Heart right ventricle (tissue), 16 donors: ENCODE measurements at places on chromosomes 1 and 21.

DNA sequence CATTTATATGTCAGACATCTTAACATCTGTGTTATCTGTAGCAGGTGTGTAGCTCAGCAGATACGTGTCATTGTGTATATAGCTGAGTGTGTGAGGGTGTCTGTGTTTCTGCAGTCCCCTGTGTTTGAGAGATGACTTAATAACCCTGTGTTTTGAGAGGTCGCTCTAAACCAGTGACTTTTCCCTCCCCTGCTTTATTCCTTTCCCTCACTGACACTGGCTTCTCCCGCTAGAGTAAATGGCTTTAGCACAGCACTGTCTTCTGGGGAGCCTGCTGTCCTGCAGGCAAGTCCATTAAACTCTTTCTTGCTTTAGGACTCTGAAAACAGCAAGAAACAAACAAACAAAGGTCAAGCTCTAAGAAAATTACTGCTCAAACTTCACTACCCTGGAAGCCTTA is 53.0 kb downstream of the VANGL1 start:
- no peak for DNase-seq
- no peak overlapping the region for H3K4me3 ChIP-seq
- H3K27ac ChIP-seq: no peak overlapping the region
- no peaks in the 10 kb centered on the region for H3K4me1 ChIP-seq

GRCh38 chr1:65265651-65266351 is 43.5 kb upstream of the DNAJC6 start:
- peaks cover 20% of the 10 kb centered on the region for H3K4me1 ChIP-seq
- peak; percentile 45 for DNase-seq
- no peaks in the 10 kb centered on the region for H3K36me3 ChIP-seq
- H3K27me3 ChIP-seq: peaks cover 23% of the 10 kb centered on the region
- peak overlapping the region; percentile 68 for H3K4me3 ChIP-seq
- H3K27ac ChIP-seq: peak overlapping the region; percentile 57

GRCh38 chr1:238242181-238242580 is 351.5 kb upstream of the ZP4 start:
- H3K27me3 ChIP-seq: no peaks in the 10 kb centered on the region
- no peak for DNase-seq
- H3K4me1 ChIP-seq: no peaks in the 10 kb centered on the region
- H3K27ac ChIP-seq: no peak overlapping the region

DNA sequence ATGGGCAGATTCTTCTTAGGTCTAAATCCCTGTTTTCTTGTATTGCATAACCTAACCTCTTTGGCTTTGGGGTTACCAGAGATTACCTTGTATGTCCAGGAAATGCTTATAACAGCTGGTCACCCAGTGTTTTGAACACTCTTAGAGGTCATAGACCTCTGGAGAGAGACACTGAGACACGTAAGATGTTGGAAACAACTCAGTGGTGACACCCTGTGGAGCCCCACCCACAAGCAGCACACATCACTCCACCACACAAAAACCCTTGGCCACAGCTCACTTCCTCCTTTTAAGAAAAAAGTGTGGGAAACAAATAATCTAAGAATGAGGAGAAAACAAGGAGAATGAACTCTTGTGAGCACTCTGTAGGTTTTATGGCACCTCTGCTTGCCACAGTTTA is 26.3 kb upstream of the CYP4B1 start:
- H3K36me3 ChIP-seq: no peaks in the 10 kb centered on the region
- no peak overlapping the region for H3K4me3 ChIP-seq
- no peaks in the 10 kb centered on the region for H3K4me1 ChIP-seq
- no peak overlapping the region for H3K27ac ChIP-seq
- no peak for DNase-seq

DNA sequence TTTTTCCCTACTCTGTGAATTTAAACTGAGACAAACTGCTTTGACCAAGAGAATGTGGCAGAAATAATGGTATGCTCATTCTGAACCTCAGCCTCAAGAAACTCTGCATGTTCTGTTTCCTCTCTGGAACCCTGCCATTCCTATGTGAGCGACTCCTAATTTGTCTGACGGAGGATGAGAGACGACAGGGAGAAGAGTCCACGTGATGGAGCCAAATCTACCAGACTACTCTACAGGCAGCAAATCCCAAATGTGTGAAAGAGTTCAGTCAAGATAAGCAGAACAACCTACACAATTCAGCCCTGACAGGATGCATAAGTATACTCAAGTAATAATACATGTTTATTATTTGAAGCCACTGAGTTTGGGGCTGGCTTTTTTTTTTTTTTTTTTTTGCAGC is 153.5 kb downstream of the DPYD start:
- DNase-seq: no peak
- H3K27me3 ChIP-seq: no peaks in the 10 kb centered on the region
- no peaks in the 10 kb centered on the region for H3K36me3 ChIP-seq
- no peak overlapping the region for H3K27ac ChIP-seq
- H3K4me1 ChIP-seq: peaks cover 5% of the 10 kb centered on the region

GRCh38 chr1:90925928-90926869 is 95.6 kb downstream of the ZNF644 start:
- no peak overlapping the region for H3K4me3 ChIP-seq
- no peak overlapping the region for H3K27ac ChIP-seq
- no peaks in the 10 kb centered on the region for H3K36me3 ChIP-seq
- no peaks in the 10 kb centered on the region for H3K27me3 ChIP-seq

DNA sequence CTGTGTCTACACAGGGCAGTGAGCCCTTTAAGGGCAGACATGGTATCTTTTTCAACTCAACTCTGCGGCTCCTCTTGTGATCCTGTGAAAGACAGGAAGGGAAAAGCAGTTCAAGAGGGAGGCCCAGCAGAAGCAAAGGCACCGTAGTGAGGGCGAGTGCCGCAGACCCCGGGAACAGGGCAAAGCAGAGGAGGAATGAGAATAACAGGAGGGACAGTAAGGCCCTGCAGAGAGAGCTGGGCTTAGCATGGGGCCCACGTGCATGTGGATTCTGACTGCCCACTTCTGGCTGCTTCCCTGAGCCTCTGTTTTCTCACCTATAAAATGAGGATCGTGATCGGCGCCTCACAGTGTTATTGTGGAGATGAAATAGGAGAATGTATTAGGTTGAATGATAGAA is 409.3 kb downstream of the PTPRU start:
- no peaks in the 10 kb centered on the region for H3K36me3 ChIP-seq
- no peak overlapping the region for H3K27ac ChIP-seq
- peaks cover 28% of the 10 kb centered on the region for H3K27me3 ChIP-seq
- no peaks in the 10 kb centered on the region for H3K4me1 ChIP-seq
- no peak for DNase-seq

GRCh38 chr1:67739361-67739760 is 54.4 kb downstream of the GADD45A start:
- DNase-seq: no peak
- no peaks in the 10 kb centered on the region for H3K27me3 ChIP-seq
- no peak overlapping the region for H3K27ac ChIP-seq
- peaks cover 37% of the 10 kb centered on the region for H3K4me1 ChIP-seq
- H3K36me3 ChIP-seq: no peaks in the 10 kb centered on the region

- no peak for DNase-seq
- no peak overlapping the region for H3K4me3 ChIP-seq
- no peak overlapping the region for H3K27ac ChIP-seq
- H3K4me1 ChIP-seq: peaks cover 4% of the 10 kb centered on the region
Measured at GRCh38 chr1:62428351-62428750, 8.5 kb upstream of the USP1 start.

GRCh38 chr1:23371987-23372880 is 2.6 kb upstream of the ZNF436 start:
- DNase-seq: no peak
- H3K36me3 ChIP-seq: peaks cover 1% of the 10 kb centered on the region
- peaks cover 38% of the 10 kb centered on the region for H3K4me1 ChIP-seq
- H3K4me3 ChIP-seq: no peak overlapping the region
- H3K27ac ChIP-seq: peak overlapping the region; percentile 98
- no peaks in the 10 kb centered on the region for H3K27me3 ChIP-seq

DNA sequence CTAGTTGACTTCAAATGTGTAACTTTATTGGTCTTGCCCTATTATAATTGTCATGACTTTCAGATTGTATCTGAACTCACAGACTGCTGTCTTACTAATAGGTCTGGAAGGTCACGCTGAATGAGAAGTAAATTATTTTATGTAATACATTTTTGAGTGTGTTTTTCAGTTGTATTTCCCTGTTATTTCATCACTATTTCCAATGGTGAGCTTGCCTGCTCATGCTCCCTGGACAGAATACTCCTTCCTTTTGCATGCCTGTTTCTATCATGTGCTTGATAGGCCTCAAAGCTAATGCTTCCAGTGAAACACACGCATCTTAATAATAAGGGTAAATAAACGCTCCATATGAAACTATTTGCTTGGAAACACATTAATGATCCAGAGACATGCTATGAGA is 7.3 kb downstream of the RGS4 start:
- DNase-seq: no peak
- no peak overlapping the region for H3K27ac ChIP-seq
- H3K27me3 ChIP-seq: no peaks in the 10 kb centered on the region
- H3K4me3 ChIP-seq: no peak overlapping the region
- no peaks in the 10 kb centered on the region for H3K4me1 ChIP-seq

GRCh38 chr1:43933386-43934100 is at the start of gene ARTN:
ARTN (plus strand) TSS chr1:43933801; CDS start chr1:43935657, 1,856 bp downstream.
- peaks cover 5% of the 10 kb centered on the region for H3K36me3 ChIP-seq
- H3K27ac ChIP-seq: no peak within 1 kb of the TSS
- H3K4me3 ChIP-seq: peak within 1 kb of the TSS; percentile 30
- peak; percentile 24 for DNase-seq

- H3K4me3 ChIP-seq: no peak overlapping the region
- no peaks in the 10 kb centered on the region for H3K27me3 ChIP-seq
- H3K4me1 ChIP-seq: no peaks in the 10 kb centered on the region
- no peaks in the 10 kb centered on the region for H3K36me3 ChIP-seq
- no peak for DNase-seq
Measured at GRCh38 chr1:84271441-84272151, 29.9 kb upstream of the SAMD13 start.

- H3K36me3 ChIP-seq: no peaks in the 10 kb centered on the region
- H3K27me3 ChIP-seq: no peaks in the 10 kb centered on the region
- H3K4me3 ChIP-seq: no peak overlapping the region
- no peak for DNase-seq
- no peaks in the 10 kb centered on the region for H3K4me1 ChIP-seq
Measured at GRCh38 chr1:9230869-9231533, 3.6 kb upstream of the H6PD start.

DNA sequence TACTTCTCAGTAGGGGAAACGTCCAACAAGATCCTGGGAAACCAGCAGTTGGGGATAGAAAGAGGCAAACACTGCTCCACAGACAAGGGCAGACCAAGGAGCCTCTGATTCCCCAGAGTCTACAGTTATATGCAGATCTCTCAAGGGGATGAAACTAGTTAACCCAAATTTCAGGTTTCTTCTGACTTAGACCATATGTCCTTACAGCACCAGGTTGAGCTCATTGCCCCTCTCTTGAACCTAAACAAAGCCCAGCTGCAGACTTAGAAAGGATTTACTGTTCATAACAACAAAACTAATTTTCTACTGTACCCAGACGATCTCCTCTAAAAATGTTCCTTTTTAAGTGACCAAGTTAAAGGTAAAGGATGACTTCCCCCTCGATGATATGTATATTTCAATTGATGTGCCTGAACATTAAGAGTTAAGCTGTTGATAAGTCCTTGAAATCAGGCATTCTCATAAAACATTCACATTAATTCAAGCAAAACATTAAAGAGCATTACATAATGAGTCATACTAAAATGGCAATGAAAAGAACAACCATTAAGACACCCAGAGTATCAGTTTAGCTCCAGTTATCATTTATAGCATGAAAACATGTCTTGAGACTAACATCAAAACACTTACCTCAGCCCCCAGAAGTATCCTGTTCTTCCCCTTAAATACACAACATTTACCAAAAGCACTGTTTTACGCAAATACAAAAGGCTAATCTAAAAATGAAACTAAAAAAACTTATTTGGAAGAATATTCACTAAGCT is 24.1 kb downstream of the SMYD3 start:
- no peaks in the 10 kb centered on the region for H3K27me3 ChIP-seq
- DNase-seq: no peak

DNA sequence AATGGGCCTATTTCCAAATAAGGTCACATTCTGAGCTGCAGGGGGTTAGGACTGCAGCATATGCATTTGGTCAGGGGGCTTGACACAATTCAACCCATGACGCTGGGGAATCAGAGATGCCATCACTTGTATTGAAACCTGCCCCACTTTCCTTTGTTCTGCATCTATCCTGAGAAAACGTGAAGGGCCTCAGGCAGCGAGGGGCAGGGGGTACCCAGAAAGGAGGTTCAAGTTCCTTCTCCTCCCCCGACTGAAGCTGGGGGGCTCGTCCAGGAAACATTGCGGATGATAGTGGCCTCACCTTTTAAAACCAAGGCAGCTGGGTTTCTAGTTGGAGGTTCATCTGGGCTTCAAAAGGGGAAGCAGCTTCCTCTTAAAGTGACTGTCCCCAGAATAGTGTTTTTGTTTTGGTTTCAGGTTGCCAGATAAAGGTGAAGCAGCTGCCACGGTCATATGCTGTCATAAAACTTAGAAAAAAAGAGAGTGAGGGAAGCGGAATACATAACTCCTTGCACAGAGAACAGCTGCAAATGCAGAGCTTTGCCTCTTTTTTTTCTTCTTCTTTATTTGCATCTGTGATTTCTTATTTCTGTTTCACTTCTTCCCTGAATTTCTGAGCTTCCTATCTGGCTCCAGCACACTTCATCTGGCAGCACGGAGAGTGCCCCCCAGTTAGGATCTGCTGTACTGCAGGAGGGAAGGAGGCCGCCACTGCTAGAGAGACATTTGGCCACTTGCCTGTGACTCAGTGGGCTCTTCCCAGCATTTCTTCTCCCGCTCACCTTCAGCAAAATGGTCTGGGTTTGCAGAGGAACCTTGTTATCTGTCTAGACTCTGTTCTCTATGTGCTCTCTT is 142.0 kb downstream of the AJAP1 start:
- no peaks in the 10 kb centered on the region for H3K36me3 ChIP-seq
- peaks cover 3% of the 10 kb centered on the region for H3K27me3 ChIP-seq
- H3K4me1 ChIP-seq: peaks cover 4% of the 10 kb centered on the region
- DNase-seq: no peak

DNA sequence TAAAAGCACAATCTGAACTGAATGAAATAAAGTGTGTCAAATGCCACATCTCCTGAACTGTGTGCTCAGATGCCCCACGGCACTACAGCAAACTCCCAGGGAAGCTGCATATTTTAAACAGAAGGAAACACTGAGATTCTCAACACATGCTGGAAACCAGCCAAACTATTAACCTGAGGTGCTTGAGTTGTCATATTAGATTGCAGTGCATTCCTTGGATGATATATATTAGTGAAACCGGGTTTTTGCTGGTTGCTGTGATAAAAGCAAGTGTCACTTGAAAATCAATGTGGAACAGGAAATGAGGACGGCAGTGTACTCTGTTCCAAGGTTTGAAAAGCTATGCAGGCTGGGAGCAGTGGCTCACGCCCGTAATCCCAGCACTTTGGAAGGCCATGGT is 8.7 kb downstream of the SYNJ1 start:
- H3K36me3 ChIP-seq: peaks cover 28% of the 10 kb centered on the region
- no peaks in the 10 kb centered on the region for H3K27me3 ChIP-seq
- no peak for DNase-seq
- no peaks in the 10 kb centered on the region for H3K4me1 ChIP-seq
- no peak overlapping the region for H3K4me3 ChIP-seq
- H3K27ac ChIP-seq: no peak overlapping the region

GRCh38 chr1:54124472-54124871 is 28.3 kb downstream of the CDCP2 start:
- H3K4me3 ChIP-seq: no peak overlapping the region
- H3K36me3 ChIP-seq: no peaks in the 10 kb centered on the region
- H3K27ac ChIP-seq: no peak overlapping the region

- no peaks in the 10 kb centered on the region for H3K4me1 ChIP-seq
- no peak overlapping the region for H3K4me3 ChIP-seq
- no peaks in the 10 kb centered on the region for H3K27me3 ChIP-seq
Measured at GRCh38 chr1:56081173-56081572, 498.2 kb downstream of the PLPP3 start.

- DNase-seq: peak; percentile 90
- H3K27me3 ChIP-seq: peaks cover 12% of the 10 kb centered on the region
- H3K4me1 ChIP-seq: peaks cover 6% of the 10 kb centered on the region
- H3K36me3 ChIP-seq: no peaks in the 10 kb centered on the region
- no peak within 1 kb of the TSS for H3K27ac ChIP-seq
Measured at GRCh38 chr21:44454747-44455523, at the start of gene LRRC3. LRRC3 (plus strand) TSS chr21:44455510; CDS start chr21:44456645, 1,135 bp downstream.
